ENCODE measurements at places on chromosomes 12 and 14.

DNA sequence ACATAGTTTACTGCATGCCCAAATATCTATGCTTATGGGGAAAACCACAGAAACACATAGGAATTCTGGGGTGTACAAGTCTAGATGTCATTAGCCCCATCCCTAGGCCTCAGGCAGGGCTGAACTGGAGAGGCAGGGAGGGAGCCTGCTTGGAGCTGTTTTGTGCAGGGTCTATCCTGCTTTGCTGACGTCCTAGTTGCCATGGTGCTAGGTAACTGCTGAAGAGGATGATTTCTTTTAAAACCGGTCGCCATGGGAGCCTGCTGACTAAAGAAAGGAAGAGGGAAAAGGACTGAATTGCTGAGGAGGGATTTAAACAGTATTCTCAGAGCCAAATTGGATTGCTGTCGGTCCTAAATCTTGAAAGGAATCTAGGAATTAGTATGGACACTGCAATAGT, 10.7 kb downstream of the GPR19 start:
- no peak for DNase-seq

DNA sequence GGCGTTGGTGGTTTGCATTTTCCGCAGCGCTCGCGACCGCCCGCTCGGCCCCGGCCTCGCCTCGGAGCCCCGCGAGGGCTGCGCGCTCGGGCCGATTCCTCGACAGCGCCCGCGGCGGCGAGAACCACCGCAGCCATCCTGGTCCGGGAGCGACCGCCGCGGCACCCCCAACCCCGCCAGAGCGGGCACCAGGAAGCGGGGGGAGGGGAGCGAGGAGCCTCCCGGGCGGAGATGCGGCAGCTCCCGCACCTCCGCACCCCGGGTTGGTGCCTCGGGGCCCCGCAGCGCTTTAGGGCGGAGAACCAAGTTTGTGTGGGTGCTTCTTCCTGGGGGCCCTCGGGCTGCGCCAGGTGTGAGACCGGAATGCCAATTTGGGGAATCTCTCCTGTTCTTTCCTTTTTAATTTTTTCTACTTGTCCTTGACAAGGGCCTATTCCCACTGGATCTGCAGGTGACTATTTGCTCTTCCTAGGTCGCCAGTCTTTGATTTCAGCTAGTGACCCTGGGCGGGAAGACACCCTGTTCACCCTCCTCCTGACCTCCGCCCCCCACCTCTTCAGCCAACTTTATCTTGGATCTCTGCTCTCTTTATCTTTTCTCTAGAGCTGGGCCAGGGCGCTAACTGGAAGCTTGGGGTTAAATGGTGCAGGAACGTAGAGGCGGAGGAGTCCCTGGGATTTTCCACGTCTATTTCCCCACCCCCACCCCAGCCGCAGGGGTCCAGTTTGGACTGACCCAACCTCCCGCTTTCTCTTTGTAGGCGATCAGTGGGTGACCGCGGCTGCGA, at the start of gene SOCS2:
SOCS2 (plus strand) TSS at position 751 of the 787 bp plus-strand sequence. CDS start 223 bp downstream, outside the sequence.
- no peak for DNase-seq

DNA sequence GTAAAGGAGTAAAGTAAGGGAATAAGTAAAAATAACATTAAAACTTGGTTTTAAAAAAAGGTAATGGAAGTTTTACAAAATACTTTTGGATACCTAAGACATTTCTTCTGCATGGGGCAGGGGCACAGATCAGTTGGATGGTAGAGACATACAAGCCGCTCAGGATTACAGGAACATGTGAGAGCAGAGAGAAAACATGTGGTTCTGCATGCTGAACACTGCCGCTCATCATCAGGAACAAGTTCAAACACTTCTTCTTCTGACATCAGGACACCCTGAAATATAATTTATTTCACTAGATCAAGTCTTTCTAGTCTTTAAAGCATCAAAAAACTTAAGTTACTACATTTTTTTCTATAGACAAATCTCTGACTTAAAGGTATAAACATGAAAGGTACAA, 60.9 kb upstream of the SLC6A13 start:
- no peak for DNase-seq

DNA sequence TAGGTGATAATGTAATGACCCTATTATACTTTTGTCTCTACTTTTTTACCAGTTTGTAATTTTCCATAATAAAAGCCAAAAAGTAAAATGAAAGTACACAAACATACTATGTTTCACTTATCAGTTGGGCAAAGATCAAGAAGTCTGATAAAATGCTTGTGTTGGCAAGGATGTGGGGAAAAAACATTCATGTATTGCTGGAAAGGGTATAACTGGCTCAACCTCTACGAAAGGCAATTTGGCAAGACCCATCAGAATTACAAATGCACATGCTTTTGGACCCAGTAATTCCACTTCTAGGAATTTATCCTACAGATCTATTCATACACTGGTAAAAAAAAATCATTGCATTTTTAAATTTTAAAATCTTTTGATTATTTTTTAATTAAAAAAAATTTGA, 68.0 kb downstream of the SPTB start:
- no peak for DNase-seq

DNA sequence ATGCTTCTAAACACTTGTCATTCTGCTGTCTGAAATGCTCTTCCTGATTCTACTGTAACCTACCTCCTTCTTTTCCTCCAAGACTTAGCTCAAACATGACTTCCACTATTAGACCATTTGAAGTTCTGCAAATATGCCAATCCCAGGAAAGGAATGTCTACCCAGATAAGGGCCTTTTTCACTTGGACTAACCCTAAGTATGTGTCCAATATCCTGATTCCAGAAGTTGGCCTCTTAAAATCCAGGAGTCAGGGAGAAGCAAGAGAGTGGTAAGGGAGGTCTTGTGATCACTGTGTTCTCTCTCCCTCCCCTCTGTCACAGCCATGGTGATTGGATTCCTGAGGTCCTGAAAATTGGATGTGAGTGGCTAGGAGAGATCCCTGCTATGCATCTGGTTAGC, 30.2 kb downstream of the ADCY6 start:
- DNase-seq = no peak

DNA sequence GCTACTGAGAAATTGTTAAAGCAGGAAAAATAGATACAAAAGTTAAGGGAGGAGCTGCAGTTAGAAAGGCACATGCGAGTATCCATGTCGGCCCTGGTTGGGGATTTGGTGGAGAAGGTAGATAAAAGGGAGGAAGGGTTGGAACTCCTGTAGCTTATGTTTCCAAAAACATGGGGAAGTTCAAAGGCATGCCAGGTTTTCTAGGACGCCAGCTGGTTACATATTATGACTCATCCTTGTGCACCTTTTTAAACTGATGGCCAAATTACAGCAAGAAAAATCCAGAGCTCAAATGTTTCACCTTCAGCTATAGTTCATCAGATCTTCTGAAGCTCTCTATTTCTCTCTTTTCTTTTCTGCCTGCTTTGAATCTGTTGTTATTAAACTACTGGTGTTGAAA, 13.2 kb upstream of the MAP4K5 start:
- DNase-seq = no peak
